ENCODE measurements at places on chromosomes 3 and 15.

DNA sequence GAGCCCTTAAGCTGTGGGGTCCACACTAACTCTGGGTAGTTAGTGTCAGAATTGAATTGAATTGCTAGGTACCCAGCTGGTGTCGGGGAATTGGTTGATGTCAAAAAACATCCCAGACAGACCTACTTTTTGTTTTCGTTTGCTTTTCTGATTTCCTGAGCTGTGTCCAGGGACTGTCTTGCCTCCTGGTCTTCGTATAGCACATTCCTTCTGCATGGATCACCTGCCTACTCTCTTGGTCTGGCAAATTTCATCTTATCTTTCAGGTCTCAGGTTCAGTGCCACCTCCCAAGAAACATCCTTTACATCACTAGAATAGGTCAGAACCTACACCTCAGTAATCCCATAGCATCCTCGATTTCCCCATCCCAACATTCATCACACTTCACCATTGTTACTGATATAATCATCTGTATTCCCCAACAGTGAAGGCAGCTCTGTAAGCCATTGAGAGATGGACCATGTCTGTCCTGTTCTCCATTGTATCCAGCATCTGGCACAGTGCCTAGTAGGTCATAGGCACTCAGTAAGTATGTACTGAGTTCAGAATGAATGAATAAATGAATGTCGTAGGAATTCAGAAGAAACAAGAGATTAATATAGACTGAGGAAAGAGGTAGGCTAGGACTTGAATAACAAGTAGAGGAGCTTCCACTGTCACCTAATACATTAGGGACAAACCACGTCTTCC lies 81.2 kb downstream of the ANP32A start:
- no peak for DNase-seq

GRCh38 chr3:123672429-123673146 lies 87.7 kb upstream of the HACD2 start:
- no peak for DNase-seq

DNA sequence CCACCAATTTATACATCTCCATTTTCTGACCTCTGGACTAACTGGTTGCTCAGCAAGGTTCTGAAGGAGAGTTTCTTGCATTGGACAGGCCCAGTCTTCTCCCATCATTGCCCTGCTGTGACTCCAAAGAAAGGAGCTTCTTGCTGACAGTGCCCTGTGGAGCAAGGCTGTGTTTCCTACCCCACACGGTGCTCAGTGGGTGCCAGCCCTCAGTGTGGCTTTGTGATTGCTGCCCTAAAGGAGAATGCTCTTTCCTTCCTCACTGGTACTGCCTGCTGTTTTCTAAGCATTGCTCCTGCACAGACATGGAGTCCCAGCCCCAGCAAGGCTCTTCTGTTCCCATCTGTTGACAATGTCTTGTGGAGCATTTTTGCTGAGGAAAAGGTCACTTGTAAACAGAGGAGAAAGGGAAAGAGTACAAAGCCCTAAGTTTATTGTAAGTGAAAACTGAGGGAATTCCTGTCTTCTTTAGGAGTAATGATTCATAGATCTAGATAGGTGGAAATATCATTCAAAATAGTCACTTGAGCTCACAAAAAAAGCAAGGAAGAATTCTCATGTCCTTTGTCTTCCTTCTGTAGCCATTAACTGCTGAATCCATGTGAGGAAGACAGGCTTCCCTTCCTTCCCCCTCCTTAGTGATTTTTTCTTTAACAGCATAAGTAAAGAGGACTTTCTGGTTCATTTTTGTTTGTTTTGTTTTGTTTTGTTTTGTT lies 62.9 kb downstream of the HMG20A start:
- DNase-seq = no peak

- no peak for DNase-seq
Observed at GRCh38 chr3:146052056-146052790, 108.8 kb downstream of the PLOD2 start.

- no peak for DNase-seq
Observed at GRCh38 chr15:23574742-23575141, 9.3 kb downstream of the MKRN3 start.

- no peak for DNase-seq
Observed at GRCh38 chr3:115272036-115272824, 125.1 kb upstream of the ZBTB20 start.

DNA sequence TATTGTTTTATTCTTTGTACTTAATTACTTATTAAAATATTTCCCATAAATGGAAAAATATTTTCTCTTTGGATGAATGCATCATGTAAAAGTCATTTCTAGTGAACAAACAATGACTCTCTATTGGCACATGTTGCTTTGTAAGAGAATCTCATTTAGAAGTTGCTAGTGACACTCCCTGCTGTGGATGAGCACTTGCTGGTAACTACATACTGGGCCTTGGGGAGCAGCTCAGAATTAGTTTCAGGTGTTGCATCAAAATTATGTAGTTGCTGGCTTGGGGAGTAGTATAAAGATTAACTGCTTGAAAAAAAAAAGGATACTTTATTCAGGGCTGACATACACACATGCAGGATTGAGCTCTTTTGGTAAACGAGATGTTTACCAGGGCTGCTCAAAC lies 80.3 kb upstream of the KCNAB1 start:
- DNase-seq = no peak

DNA sequence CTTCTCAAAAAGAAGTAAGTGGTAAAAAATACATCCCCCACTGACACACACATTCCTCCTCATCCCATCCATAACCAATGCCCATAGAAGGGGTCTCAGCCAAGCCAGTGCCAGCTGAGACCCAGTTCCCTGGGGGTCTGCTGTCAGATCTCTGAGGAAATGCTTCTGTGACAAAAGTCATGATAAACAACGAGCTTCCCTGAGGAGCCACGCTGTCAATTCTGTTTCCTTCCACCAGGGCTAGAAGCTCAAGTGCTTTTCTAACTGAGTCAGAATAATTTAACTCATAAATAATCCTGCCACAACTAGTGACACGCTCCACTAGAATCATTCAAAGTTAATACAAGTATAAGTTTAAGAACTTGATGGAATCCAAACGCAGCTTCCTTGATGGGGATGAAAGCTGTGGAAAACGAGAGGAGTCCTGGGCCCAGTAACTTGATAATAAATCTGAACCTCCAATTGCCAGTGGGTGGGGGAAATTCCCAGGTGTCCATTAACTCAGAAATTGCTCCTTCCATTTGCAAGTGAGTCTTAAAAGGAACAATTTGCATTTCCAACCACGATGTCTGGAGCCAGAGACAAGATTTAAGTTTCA lies 348.7 kb upstream of the LMCD1 start:
- DNase-seq = no peak

DNA sequence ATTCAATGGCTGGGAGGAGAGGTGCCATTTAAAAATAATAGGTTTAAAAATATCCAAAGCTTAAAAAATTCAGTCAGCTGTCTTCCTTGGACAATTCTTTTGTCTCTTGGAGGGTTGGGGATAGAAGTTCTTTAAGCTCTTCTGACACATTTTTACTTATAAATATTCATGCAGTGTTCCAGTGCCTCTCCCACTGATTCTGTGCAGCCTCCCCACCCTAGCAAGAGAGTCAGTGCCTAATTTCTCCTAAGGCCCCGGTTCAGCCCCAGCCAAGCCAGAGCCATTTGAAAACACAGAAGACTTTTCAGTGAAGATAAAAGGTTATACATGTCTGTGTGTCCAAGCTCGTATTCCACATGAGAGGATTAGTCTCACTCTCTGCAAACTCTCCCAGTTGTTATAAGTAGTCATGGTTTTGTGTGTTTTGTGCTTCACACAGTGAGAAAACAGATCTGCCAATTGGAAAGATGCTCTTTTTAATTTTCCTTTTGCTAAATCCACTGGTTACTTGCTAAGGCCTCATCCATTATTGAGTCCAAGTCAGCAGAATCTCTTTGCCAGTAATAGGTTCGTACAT lies 141.3 kb downstream of the CD47 start:
- DNase-seq = no peak

GRCh38 chr3:83948771-83949170 lies 1010.0 kb upstream of the CADM2 start:
- DNase-seq = no peak

- DNase-seq = no peak
Observed at GRCh38 chr3:127676921-127677351, 4.2 kb downstream of the ABTB1 start.

GRCh38 chr3:71066356-71066755 lies 517.2 kb downstream of the FOXP1 start:
- DNase-seq = peak; percentile 49

- no peak for DNase-seq
Observed at GRCh38 chr3:150775001-150775599, 12.1 kb upstream of the SIAH2 start.
